ENCODE measurements at places on chromosomes 6 and 20. TPM values are rescaled to one million over a fixed set of nuclear protein-coding genes. Genes with fewer than 3 reads are reported as not detected.

DNA sequence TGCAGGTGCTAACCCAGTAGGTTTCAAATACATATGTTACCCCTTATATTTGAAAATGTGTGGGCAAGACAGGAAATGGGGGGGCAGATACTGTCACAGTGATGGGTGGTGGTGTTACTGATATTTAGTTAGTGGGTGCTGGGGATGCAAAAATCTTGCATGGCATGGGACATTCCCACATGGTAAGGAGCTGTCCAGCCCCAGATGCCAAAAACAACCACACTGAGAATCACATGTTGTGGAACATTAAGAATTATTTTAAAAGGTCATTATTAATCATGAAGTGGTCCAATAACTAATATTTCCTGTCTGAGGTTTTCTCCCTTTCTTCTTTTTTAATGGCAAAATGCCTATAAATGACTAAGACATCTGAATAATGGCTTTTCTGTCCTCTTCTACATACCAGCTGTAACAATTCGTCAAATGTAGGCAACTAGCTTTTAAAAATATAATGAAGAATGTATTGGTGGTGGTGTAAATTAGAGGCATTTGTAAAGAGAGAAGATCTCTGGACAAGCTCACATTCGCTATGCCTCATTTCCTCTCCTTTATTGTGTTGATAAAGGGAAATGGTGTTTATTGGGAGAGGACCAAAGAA is 57.3 kb upstream of the SLC35B3 start:
- DNase-seq = no peak

DNA sequence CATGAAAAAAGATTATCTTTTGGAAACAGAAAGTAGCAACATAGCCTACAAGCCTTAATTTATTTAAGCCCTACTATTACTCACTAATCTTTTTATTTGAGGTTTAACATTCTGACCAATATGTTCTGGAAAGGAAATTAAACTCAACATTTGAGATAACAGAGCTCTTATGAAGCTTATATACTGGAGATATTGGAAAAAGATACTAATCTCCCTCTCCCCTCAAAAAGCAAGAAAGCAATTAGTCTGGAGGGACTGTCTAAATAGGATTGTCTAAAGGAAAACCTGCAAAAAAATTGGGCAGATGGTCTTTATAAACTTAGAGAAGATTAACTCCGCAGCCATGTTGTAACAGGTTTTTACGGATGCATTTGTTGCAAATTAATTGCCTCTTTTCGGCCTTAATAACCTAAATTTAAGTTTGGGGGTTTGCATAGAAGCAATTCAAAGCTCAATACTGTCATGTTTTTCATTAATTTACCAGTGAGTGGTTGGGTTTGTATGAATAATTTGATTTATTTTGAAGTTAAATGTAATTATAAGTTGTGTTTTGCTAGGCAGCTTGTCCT is 79.1 kb downstream of the SHLD1 start:
- no peak for DNase-seq

DNA sequence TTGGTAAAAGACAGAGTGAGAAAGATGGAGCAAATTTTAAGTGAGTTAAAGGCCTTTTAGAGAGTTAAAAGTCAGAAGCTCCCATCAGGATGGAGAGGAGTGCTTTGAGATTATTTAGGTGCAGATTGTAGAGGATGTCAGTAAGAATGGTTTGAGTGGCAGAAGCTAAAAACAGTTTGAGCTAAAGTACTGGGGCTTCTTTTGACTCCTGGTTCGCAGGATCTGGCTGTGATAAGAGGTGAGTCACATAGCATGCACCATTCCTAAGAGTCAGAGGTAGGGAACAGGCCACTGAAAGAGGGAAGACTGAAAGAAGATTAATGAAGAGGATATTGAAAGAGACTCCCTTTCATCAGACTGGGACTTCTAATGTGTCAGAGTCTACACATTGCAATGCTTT is 1047.9 kb upstream of the MAP3K7 start:
- no peak for DNase-seq

DNA sequence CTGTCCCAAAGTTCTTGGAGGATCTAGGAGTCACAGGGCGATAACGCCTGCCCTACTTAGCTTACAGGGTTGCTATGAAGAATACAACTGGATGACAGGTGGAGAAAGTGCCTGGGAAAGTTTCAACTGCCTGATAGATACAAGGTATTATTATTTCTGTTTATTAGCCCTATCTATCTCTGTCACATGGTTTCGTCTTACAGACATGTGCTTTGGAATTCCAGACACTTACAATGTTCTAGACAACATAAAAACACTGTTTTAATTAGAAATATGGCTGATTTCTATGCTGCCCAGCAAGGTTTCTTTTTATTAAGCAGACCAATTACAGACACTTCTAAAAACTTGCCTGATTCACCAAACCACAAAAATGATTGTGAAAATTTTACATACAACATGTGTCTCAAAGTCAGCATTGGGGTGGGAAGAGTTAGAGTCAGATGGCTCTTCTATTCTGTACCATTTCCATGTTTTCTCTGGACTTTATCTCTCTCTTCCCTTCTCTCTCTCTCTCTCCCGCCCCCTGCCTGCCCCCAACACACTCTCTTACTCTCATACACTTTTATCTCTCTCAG is 50.0 kb downstream of the GJA10 start:
- DNase-seq = no peak

- DNase-seq = no peak
These were observed 185.6 kb downstream of the ATXN1 start for GRCh38 chr6:16575655-16576054.

DNA sequence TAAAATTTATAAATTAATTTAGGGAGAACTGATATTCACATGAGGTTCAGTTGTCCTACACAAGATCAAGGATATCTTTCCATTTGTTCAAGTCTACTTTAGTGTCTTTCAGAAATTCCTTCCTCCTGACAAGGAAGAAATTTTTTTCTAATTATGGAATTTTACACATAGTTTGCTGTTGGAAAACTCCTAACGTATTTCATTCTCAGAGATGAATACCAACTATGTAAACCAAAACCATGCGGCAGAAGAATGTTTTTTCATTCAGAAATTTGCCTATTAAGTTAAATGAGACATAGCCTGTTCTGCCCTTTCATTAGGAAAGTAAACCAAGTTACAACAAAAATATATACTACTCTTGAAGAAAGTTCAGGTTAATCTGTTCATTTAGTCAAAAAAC is 111.2 kb upstream of the PRDM1 start:
- no peak for DNase-seq

DNA sequence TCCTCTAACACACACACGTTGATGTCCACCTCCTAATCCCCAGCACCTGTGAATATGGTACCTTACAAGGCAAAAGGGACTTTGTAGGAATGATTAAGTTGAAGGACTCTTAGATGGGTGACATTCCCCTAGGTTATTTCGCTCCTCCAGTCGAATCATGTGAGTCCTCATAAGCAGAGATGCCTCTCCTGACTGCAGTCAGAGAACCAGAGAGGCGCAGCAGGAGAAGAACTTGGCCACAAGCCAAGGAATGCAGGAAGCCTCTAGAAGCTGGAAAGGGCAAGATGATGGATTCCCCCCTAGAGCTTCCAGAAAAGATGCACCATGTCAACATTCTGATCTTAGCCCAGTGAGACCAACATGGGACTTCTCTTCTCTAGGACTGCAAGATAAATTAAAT is 133.1 kb upstream of the PTPRT start:
- DNase-seq = peak; percentile 3

DNA sequence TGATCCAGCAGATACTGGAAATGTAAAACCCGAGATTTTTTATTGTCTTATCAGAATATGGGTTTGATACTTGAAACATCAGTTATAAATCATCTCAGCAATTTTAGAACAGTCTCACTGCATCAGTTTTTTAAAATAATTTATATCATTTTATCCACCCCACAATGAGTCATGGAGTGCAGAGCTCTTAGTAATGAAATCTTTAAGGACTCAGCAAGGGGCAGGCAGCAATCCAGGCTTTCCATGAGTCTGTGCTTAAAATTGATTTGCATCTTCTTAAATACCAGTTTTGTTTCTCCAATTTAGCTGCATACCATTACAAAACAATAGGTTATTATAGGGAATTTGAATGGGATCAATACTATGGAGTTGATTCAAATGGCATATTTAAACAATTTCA is 832.3 kb downstream of the C6orf118 start:
- no peak for DNase-seq

DNA sequence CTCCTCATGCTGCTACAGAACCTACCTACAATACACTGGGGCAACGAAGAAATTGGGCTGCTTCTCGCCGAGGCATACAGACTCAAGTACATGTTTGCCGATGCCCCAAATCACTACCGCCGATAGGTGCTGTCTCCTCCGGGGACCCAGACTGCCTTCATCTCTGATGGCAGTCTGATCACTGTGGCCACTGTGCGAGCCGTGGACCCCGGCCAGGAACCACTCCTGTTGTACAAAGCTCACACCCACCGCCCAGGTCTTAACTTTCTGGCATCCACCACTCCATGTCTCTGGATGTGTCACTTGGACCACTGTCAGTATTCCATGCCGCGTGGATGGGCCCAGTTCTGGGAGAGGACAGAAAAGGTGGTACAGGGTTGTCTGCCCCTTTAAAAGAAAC is 22.7 kb upstream of the RNF8 start:
- DNase-seq = no peak

DNA sequence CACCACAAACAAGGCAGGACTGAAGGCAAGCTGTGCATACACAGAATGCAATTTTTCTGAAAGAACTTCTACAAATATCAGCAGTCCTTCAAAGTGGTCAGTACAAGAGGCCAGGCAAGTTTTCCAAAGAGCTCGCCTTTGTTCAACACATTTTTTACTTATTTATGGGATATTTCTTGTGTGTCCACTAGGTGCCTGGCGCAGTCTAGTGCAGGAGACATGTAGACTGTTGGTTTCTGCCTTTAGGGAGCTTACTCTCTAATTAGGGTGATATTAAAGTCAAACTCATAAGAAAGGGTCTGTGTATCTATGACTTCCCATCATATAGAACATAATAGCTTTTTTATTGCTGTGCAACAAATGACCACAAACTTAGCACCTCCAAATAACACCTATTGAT is 21.2 kb upstream of the VEGFA start:
- no peak for DNase-seq

GRCh38 chr6:168370310-168370991 is 50.9 kb upstream of the DACT2 start:
- peak; percentile 83 for DNase-seq

DNA sequence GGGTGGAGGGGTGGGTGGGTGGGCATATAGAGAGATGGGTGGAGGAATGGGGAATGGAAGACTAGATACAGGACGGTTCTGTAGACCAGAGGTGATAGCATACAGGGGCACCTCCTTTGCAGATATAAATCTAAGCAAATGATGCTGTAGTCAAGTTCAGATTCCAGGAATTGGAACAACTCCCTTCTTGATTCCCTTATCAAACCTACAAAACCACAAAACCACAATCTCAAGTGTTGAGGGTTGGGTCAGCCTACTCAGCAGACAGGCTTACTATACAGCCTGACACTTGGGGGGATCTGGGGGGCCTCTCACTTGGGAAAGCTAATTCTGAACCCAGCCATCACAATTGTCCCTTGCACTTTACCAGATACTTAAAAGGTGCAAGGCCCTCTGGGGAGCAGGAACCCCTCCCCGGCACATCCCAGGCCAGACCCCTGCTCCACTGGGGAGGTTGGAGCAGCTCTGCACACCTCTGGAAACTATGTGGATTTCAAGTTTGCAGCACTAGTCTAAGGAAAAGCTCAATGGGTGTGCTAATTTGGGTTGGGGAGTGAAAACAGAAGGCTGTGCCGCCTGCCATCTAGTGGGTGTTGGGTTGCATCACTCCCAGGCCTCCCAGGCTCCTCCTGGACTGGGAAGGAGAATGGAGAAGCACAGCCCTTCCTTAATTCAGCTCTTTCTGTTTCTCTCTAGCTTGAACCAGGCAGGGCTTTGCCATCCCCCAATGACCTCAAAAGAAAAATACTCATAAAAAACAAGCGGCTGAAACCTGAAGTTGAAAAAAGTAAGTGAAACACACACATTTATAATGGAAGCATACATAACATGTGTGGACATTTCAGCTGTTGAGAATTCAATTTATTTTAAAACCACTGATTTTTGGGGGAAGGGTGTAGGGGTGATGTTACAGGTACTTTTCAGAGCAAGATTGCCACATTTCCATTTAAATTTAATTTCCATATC is 121.2 kb upstream of the LAMP5 start:
- DNase-seq = peak; percentile 85

GRCh38 chr6:17959302-17959701 is 28.1 kb downstream of the KIF13A start:
- DNase-seq = peak; percentile 18

DNA sequence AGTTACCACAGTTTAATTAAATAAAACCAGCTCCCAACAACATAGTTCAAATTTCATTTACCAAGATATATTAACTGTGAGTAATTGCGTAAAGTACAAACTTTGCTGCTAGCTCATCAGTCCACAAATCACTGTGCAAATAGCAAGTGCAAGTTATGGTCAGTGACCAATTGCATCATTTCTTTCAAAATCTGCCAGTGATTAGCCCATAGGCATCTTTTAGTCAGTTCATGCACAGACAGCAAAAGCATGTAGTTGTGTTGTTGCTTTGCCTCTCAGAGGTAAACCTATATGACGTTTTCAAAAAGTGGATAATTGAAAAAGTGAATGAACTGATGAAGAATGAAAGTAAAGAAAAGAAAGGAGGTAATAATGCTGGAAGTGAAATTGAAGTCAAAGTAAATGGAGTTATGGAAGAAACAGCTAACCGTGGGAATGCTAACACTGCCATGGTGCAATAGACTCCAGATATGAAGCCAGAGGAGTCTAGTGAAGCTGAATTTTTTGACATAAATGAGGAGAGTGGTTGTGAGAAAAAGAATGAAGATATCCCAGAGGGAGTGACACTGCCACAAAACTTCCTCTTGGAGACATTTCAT is 36.5 kb downstream of the ENPP1 start:
- DNase-seq = no peak

The KCNG1 gene
- 1.3 TPM for total RNA-seq

The MUCL3 gene
- not detected for total RNA-seq

The PHACTR1 gene
- 2.5 TPM for total RNA-seq

The PBOV1 gene
- not detected for total RNA-seq

The OPN5 gene
- total RNA-seq = not detected

The LY6G6D gene
- total RNA-seq = not detected

The KCNQ5 gene
- total RNA-seq = 6.5 TPM

The BAG2 gene
- total RNA-seq = 11.6 TPM

The CDK19 gene
- total RNA-seq = 20.3 TPM

The CALHM5 gene
- total RNA-seq = 1.9 TPM

The SMPD2 gene
- total RNA-seq = 6.2 TPM

The HSPA12B gene
- 26.7 TPM for total RNA-seq

The CFB gene
- total RNA-seq = 7.1 TPM
